ENCODE measurements at places on chromosomes 7 and 10.

DNA sequence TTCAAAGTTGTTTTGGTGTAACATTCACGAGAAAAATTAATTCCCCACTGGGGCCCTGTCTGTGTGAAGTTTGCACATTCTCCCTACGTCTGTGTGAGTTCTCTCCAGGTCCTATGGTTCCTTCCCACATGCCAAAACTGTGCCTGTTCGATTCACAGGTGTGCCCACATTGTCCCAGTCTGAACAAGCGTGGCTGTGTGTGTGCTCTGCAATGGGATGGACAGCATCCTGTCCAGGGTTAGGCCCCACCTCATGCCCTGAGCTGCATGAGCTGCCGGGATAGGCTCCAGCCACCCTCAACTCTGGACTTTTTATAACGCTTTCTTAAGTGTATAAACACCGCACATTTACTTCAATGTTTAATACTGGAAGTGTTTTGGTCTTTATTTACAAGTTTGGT, 55.4 kb downstream of the ARHGAP21 start:
- no peak for DNase-seq

DNA sequence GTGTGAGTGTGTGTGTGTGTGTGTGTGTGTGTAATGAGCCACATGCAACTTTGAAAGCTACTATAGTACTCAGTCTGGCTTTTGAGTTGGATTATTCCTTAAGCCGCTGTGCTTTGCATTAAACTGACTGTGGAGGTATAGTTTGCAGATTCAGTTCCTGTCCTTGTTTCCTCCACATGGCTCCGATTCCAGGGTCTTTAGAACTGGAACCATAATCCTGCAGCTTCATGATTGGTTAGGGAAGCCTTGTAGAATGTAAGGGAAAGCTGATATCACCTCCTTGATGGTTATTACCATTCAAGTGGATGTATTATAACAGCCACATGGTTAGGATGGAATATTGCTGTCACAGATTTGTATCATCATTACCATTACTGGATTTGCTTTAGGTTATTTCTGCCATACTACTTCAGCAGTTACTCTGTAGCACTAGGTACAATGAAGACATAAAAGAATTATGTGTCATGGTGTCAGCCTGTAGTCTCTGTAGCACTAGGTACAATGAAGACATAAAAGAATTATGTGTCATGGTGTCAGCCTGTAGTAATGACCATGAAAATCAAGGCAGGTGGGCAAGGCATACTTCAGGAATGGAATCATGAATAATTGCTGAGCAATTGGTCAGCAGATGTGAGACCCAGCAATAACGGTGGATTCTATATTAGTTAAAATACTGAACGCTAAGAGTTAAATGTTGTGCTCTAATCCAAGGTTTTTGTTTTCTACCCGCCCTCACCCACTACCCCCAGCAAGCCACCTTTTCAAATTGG, 275.1 kb upstream of the FZD1 start:
- no peak for DNase-seq

GRCh38 chr7:84799106-84799505, 387.8 kb downstream of the SEMA3D start:
- DNase-seq, result no peak

- no peak for DNase-seq
Observed at GRCh38 chr10:77180104-77180503, 457.5 kb downstream of the KCNMA1 start.

DNA sequence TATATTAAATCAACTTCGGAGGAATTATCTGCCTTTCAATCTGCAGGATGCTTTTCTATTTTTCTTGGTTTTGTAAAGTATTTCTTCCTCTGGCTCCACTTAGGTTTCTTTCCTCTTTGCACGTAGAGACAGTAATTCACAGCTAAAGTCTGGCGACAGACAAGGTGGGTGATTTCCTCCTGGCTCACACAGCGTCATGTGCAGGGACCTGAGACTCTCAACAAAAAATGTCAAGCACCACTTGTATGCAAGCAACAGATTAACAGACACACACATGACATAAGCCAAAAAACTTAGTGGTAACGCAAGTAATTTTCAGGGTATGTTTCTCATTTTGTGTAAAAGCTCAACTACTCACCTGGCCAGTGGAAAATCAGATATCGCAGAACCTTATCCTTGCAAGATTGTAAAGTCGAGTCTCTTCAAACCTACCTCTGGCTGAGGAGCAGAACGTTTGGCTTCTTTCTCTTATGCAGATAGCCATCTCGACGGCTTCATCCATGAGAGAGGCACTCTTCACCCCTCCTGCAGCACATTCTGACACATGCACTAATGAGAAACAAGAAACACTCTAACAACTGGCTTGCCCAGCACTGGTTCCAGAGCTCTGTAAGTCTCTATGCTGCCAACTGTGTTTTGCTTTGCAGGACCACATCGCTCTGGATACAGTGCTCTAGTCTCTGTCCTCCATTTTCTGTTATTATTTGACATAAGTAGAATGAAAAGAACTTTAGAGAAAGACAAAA, 188.0 kb downstream of the CDCA7L start:
- DNase-seq, result no peak

- DNase-seq, result no peak
Observed at GRCh38 chr7:43954524-43955228, 28.4 kb downstream of the UBE2D4 start.

- no peak for DNase-seq
Observed at GRCh38 chr10:113433711-113434110, 119.1 kb upstream of the HABP2 start.

DNA sequence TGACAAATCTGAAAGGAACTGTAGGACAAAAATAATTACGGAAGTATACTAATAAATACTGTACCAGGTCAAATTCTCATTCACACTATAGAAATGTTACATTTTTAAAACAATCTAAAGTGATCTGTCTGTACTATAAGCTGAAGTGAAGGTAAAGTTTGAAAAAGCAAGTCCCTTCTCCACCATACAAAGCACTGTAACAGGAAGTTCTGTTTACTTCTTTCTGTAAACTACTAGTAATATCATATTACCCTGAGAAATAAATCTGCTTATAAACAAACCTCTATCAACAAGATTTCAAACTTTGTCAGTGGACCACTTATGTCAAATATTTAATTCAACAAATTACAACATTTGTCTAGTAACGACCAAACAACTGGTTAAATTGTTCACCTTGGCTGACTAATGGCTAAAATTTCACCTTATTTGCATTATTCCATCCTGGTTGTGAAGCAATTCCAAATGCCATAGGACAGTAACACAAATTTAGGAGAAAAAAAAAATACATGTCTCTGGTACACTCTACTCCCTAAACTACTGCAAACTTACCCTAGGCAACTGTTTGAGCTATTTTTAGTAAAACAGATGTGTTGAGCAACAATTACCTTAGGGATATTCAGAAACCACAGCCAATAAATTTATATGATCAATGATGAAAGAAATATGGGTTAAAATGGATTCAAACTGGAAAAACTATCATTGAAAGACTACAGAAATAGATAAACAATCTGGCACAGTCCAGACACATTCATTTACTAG, 126.0 kb downstream of the NRBF2 start:
- DNase-seq, result no peak

DNA sequence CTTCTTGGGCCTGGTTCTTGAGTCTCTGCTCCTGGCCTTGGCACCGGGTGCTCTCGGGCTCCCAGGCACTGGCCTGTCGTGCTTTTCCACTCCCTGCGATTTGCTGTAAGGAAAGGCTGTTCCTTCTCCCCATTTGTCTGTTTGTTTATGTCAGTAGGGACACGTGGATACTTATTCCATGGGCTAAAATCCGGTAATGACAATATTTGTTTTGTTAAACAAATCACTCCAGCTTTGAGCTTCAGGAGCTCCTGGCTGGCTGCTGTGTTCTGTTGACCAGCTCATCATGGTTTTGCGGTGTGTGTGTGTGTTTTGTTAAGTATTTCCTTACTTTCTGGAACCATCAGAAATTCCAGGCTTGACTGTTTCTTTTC, 17.5 kb upstream of the JAKMIP3 start:
- no peak for DNase-seq

- DNase-seq, result no peak
Observed at GRCh38 chr7:9625953-9626352, 1192.5 kb downstream of the NXPH1 start.

DNA sequence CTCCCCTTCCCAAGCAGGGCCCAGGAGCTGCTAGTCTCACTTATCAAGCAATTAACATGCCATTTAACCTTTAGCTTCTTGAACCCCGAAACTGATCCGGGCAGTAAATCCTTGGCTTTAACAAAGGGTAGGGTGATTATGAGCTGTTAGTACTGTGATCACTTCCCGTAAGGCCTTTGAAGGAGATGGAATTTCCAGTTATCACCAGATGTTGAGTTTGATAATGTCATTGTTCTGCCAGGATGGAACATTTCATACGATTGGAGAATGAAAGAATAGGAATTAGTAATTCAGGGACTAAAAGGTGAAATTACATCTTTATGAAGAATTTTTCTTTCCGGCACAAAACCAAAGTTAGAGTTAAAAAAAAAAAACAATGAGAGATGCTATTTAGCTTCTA, 570.9 kb upstream of the FOXK1 start:
- DNase-seq, result no peak

- no peak for DNase-seq
Observed at GRCh38 chr7:30886608-30887011, 25.0 kb upstream of the AQP1 start.

DNA sequence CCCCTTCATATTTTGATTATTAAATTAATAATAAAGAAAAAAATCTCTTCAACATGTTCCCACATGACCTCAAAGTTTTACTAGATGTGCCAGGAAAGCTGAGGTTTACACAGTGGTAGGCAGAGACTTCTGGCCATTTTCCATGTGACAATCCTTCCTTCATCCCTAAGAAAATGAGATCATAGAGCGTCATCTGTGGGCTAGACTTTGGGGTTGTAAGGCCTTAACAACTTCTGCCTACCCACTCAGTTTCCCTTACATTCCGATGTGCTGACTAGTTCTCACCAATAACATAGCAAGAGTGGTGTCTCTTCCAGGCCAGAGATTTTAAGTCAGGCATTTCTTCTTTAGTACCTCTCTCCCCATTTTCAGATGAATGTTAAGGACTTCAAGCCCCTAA, 171.1 kb upstream of the PHF14 start:
- no peak for DNase-seq

- DNase-seq, result no peak
Observed at GRCh38 chr7:132764762-132765161, 188.5 kb upstream of the PLXNA4 start.

GRCh38 chr10:129771576-129771975, 192.5 kb downstream of the EBF3 start:
- DNase-seq, result no peak

DNA sequence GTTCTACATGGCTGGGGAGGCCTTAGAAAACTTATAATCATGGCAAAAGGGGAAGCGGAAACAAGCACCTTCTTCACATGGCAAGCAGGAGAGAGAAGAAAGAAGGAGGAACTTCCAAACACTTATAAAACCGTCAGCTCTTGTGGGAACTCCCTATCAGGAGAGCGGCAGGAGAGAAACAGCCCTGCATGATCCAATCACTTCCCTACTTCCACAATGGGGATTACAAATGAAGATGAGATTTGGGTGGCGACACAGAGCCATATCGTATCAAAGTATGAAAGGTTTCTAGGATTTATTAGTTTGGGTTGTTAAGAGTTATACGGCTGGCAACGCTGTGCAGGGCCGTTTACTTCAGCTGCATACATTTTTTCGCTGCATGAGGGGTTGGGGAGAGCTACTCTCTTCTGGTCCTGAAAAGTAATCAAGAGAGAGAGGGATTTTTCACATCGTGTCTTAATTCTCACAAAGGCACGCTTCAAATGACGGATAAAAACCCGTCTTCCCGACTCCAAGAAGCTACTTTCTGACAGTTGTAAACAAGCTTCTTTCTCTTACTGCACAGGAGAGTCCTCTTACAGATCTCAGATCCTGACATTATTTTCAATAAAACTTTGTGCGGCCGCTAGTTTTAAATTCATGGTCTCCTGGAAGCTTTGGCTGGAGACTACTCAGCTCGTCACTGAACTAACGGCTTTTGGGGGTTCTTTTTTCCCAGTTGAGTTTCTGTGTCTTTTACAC, 751 bp upstream of the GTPBP10 start:
- no peak for DNase-seq

DNA sequence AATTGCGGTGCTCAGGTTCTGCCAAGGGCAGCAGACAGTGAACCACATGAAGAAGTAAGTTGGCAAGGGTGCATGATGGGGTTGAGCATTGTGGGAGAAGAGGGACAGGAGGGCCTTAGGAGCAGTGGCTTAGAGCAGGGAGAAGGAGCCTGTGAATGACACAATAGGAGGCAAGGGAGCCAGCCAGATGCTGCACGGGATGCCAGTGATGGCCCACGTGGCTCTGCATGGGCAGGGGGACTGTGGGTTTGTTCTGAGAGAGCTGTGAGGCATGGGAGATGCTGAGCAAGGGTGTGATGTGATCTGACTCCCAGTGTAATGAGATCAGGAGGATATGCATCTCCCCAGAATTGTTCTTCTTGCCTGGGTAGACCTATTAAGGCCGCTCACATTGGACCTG, 60.9 kb downstream of the C10orf90 start:
- no peak for DNase-seq

DNA sequence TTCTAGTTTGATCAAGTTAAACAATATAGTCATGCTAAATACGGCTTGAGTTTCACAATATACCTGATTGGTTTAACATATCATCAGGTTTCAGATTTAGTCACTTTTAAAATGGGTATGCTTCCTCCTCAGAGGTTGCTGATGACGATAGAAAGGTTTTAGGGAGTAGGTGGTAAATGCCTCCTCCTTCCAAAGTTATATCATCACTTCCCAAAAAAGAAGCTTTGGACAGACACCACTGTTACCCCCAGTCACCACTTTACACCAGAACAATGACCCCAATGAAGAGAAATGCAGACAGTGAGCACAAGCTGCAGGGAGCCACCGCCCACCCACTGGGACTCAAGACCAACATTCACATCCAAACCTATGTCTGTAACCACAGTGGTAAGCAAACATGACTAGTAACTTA, 244.6 kb downstream of the SORCS1 start:
- no peak for DNase-seq

- DNase-seq, result no peak
Observed at GRCh38 chr10:80966326-80966986, 428.8 kb downstream of the SH2D4B start.

DNA sequence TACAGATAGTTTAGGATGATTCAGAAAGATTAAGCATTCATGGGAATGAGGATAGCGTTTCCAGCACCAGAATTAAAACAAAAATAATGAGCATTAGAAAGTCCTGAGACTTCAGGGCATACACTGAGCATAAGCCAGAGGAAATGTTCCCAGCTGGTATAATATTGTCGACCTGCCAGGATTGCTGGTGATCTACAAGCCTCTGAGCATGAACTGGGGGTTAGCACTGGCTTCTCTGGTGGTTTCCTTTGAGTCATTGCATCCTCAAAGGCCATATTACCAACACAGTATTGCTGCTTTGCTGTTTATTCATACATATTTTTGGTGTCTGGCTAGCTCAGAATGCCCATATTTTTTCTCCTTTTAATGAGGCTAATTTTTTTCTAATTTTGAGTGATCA, 10.7 kb upstream of the ATRNL1 start:
- DNase-seq, result no peak

- DNase-seq, result no peak
Observed at GRCh38 chr10:5555881-5556280, 31.1 kb downstream of the CALML3 start.

GRCh38 chr7:25158966-25159365, 33.9 kb upstream of the CYCS start:
- DNase-seq, result no peak

GRCh38 chr10:31709028-31709427, 219.6 kb downstream of the ARHGAP12 start:
- DNase-seq, result no peak
